ENCODE measurements at places on chromosomes 5 and 9. TPM values are rescaled to one million over a fixed set of nuclear protein-coding genes. Genes with fewer than 3 reads are reported as not detected.
A peak's percentile ranks its signal among the peaks of the same experiment; 100 is the strongest.

TMEFF1 gene
- total RNA-seq = 0.78 TPM

DNA sequence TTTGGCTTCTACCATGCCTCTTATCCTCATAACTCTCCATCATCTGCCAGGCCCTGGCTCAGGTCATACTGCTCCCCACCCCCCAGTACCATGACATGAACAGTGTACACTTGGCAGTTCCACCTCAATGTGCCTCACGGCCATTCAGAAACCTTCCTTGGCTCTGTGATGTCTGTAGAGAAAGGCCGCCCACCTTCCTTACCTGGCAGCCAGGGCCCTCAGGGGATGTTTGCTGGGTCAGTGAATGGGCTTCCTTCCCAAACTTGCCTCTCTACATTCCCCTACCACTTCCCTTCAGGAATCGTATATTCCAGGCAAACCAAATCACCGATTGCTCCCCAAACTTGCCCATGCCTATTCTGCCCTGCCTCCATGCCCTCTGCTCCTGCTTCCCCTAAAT, 101.1 kb downstream of the PSD2 start:
- no peak for DNase-seq
- no peaks in the 10 kb centered on the region for H3K4me1 ChIP-seq
- H3K4me3 ChIP-seq = no peak overlapping the region
- no peaks in the 10 kb centered on the region for H3K36me3 ChIP-seq
- H3K27ac ChIP-seq = no peak overlapping the region

GRCh38 chr5:53333160-53333559, 147.3 kb upstream of the FST start:
- no peak for DNase-seq
- H3K27ac ChIP-seq = peak overlapping the region; percentile 39
- H3K4me3 ChIP-seq = no peak overlapping the region
- H3K36me3 ChIP-seq = no peaks in the 10 kb centered on the region
- H3K27me3 ChIP-seq = no peaks in the 10 kb centered on the region

SLC25A2 gene
- 1.1 TPM for total RNA-seq

- DNase-seq = no peak
- no peak overlapping the region for H3K27ac ChIP-seq
- no peaks in the 10 kb centered on the region for H3K4me1 ChIP-seq
- no peak overlapping the region for H3K4me3 ChIP-seq
Measured at GRCh38 chr9:137026828-137027227, 1.2 kb downstream of the ABCA2 start.

BRINP1 gene
- total RNA-seq = 0.23 TPM

DNA sequence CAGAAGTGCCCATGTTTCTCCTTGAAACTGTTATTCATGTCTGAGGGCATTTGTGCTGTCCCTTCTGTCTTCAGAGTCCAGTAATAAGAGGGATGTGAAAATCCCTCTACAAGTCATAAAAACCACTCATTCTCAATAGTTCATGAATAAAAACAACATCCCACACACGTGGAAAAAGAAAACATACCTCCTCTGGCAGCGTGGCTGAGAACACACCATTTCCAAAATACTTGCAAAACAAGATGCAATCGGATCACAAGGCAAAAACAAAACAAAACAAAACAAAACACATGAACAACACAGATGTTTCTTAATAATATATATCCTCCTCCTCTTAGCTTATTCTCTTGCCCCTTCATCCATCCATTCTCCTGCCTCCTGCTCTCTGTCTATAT, 71.0 kb upstream of the EQTN start:
- H3K27me3 ChIP-seq = no peaks in the 10 kb centered on the region
- no peak for DNase-seq
- H3K4me1 ChIP-seq = peaks cover 3% of the 10 kb centered on the region
- H3K27ac ChIP-seq = no peak overlapping the region
- no peak overlapping the region for H3K4me3 ChIP-seq

TSSK1B gene
- total RNA-seq = 0.18 TPM

RASGEF1C gene
- 1.2 TPM for total RNA-seq

DNA sequence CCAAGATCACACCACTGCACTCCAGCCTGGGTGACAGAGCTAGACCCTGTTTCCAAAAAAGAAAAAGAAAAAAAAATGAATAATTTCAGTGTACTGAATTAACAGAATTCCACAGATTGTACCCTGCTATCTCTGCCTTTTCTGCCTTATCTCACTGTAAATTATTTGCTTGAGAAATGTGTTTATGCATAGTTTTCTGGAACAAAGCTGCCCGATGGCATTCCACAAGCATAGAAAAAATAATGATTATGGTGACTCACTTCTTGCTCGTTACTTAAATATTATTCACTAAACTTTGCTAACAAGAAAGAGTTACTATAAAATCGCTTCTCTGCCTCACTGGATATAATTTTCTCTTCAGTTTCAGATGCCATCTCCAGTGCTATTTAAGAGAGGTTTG, 88.7 kb upstream of the FAM169A start:
- H3K4me3 ChIP-seq = no peak overlapping the region
- no peaks in the 10 kb centered on the region for H3K27me3 ChIP-seq
- no peak for DNase-seq

DNA sequence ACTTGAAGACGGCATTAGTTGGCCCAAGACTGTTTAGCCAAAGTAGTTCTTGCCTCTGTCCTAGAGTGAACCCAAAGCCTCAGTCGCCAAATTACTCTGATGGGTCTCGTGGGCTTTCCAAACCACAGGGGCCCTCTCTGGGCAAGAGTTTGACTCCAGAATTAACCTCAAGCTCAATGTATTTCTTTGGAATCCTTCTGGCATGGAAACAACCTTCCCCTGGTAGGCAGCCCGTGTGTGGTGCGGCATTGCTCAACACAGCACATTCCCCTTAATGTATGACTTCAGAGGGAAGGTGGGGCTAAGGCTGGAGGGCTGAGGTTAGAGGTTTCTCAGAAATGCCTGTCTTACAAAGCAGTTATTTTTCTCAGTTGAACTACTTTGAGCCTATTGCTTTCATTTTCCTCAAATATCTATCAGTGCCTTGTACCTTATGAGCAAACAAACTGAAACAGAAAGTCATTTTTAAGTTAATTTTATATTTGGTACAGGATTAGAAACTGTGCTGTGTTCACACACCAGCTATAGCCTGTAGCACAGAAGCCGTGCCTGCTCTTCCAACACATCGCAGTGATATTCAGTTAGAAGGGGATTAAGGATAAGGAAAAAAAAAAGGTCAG, 123.9 kb upstream of the HAPLN1 start:
- H3K4me1 ChIP-seq = peaks cover 2% of the 10 kb centered on the region
- H3K4me3 ChIP-seq = peak overlapping the region; percentile 24
- H3K27me3 ChIP-seq = no peaks in the 10 kb centered on the region
- peak; percentile 47 for DNase-seq
- no peaks in the 10 kb centered on the region for H3K36me3 ChIP-seq
- H3K27ac ChIP-seq = no peak overlapping the region

TPM2 gene
- 5,973 TPM for total RNA-seq

SAP30L gene
- total RNA-seq = 43.4 TPM

GRCh38 chr5:139951296-139951924, 91.7 kb downstream of the NRG2 start:
- no peak overlapping the region for H3K4me3 ChIP-seq
- DNase-seq = no peak
- H3K27me3 ChIP-seq = no peaks in the 10 kb centered on the region
- H3K4me1 ChIP-seq = no peaks in the 10 kb centered on the region
- no peak overlapping the region for H3K27ac ChIP-seq
- H3K36me3 ChIP-seq = no peaks in the 10 kb centered on the region

SLC12A7 gene
- 26.6 TPM for total RNA-seq

- H3K4me3 ChIP-seq = no peak overlapping the region
- no peak overlapping the region for H3K27ac ChIP-seq
- H3K4me1 ChIP-seq = no peaks in the 10 kb centered on the region
Measured at GRCh38 chr9:111399772-111400563, 69.9 kb upstream of the OR2K2 start.

DNA sequence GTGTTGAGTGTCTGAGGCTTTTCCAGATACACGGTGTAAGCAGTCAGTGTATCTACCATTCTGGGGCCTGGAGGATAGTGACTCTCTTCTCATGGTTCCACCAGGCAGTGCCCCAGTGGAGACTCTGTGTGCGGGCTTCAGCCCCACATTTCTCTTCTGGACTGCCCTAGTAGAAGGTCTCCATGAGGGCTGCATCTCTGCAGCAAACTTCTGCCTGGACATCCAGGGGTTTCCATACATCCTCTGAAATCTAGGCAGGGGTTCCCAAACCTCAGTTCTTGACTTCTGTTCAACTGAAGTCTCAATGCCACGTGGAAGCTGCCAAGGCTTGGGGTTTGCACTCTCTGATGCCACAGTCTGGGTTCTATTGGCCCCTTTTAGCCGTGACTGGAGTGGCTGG, 256.6 kb upstream of the ITGA1 start:
- peaks cover 3% of the 10 kb centered on the region for H3K27me3 ChIP-seq
- H3K4me3 ChIP-seq = no peak overlapping the region
- DNase-seq = no peak
- H3K4me1 ChIP-seq = no peaks in the 10 kb centered on the region

DNA sequence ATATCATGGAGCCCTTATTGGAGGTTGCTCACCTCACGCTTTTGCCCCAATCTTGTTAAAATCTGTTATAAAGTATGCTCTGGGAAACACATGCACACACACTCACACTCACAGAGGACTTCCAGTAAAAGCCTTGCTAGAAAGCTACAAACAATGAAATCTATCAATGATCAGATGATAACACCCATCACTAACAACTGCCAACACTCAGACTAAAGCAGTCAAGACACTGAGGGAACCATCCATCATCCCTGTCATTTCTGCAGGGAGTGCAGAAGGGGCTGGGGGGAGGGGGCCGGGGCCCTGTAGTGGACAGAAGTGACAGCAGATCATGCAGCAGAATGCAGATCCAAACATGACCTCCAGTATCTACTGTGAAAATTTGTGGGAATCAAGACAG, 179.1 kb downstream of the AOPEP start:
- no peaks in the 10 kb centered on the region for H3K27me3 ChIP-seq
- DNase-seq = no peak
- H3K27ac ChIP-seq = no peak overlapping the region
- H3K4me1 ChIP-seq = peaks cover 3% of the 10 kb centered on the region
- no peaks in the 10 kb centered on the region for H3K36me3 ChIP-seq

DNA sequence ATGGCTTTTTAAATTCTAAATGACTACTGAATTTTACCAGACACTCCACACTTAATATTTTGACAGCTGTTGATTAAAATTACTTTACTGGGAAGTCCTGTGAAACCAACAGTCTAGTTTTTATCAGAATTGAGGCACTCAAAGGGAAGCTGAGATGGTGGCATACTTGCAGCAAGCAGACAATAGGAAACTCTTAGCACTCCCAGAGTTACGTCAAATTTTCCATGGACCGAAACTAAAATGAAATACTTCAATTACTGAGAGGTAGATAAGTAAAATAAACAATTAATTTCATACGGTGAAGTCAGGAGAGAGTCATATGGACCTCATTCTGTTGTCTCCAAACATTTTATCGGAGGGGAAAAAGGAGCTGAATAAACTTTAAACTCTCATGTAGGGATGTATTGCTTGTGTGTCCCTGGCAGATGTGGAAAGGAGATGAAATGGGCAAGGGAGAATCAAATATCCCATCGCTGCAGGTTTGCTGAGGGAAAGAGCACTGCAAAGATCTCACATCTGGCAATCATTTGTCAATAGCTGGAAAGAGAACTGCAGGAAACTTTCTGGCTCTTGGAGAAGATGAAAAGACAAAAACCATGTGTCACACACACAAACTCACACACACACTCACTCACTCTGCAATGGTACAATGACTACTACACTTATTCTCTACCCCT, 189.4 kb downstream of the BNC2 start:
- no peak overlapping the region for H3K27ac ChIP-seq
- no peaks in the 10 kb centered on the region for H3K36me3 ChIP-seq
- H3K27me3 ChIP-seq = no peaks in the 10 kb centered on the region
- DNase-seq = no peak
- H3K4me1 ChIP-seq = no peaks in the 10 kb centered on the region
- no peak overlapping the region for H3K4me3 ChIP-seq

DNA sequence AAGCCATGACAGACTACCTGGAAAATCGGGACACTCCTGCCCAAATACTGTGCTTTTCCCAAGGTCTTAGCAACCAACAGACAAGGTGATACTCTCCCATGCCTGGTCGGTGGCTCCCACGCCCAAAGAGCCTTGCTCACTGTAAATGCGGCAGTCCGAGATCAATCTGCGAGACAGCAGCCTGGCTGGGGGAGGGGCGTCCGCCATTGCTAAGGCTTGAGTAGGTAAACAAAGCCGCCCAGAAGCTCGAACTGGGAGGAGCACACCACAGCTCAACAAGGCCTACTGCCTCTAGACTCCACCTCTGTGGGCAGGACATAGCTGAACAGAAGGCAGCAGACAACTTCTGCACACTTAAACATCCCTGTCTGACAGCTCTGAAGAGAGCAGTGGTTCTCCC, 272.1 kb upstream of the CCNG1 start:
- no peak overlapping the region for H3K4me3 ChIP-seq
- no peaks in the 10 kb centered on the region for H3K4me1 ChIP-seq
- H3K27me3 ChIP-seq = no peaks in the 10 kb centered on the region
- DNase-seq = no peak

All from aorta (tissue), 5 donors.